ENCODE measurements at places on chromosomes 11 and 22. TPM values are rescaled to one million over a fixed set of nuclear protein-coding genes. Genes with fewer than 3 reads are reported as not detected.

Gene KRTAP5-4
- total RNA-seq: not detected

Gene GPHA2
- 0.59 TPM for total RNA-seq

Gene LYVE1
- total RNA-seq: 56.5 TPM

Gene HBE1
- 14.4 TPM for total RNA-seq

Gene MB
- 0.79 TPM for total RNA-seq

Gene ZNF215
- total RNA-seq: 2.5 TPM

Gene OTOG
- 1.3 TPM for total RNA-seq

Gene PLAAT5
- 7.0 TPM for total RNA-seq

Gene PNPLA5
- total RNA-seq: 0.10 TPM

Gene FOLR3
- 0.89 TPM for total RNA-seq

Gene MUC5AC
- not detected for total RNA-seq

Gene APOL6
- 10.7 TPM for total RNA-seq

Gene LIF
- 0.61 TPM for total RNA-seq

Gene PHRF1
- 20.9 TPM for total RNA-seq

Gene OR52H1
- 0.55 TPM for total RNA-seq

Gene RRAS2
- total RNA-seq: 51.1 TPM

Gene HMBS
- total RNA-seq: 15.7 TPM

Gene PLEKHA7
- total RNA-seq: 10.1 TPM
